Mesendoderm (in vitro differentiated cells): ENCODE measurements at places on chromosomes 11 and 22.

DNA sequence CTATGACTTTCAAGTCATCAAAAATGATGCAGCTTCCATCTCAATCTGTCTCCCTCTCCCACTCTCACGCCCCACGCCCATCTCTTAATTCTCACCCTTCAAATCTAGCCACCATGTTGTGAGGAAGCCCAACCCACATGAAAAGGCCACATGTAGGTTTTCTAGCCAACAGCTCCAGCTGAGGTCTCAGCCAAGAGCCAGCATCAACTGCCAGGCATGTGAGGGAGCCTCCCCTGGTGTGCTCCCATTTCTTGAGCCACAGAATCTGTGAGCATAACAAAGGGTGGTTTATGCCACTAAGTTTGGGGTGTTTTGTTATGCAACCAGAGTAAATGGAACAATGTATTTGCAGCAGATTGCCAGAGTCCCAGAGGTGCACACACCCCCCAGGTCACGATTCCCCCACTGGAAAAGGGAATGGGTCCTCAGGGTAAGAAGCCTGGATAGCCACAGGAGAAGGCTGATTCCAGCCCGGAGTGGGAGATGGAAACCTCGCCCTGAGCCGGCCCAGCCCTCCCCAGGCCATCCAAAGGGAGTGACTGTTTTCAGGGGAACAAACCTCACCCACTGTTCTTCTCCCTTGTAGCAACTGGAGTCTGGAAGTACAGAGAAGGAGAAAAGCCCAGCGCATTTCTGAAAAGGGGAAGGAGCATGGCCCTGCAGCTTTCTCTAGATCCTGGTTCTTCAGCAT is 20.0 kb upstream of the LINC01488 start:
- no peak for DNase-seq

GRCh38 chr11:74370123-74370522 is 28.1 kb downstream of the PGM2L1 start:
- no peak for DNase-seq

DNA sequence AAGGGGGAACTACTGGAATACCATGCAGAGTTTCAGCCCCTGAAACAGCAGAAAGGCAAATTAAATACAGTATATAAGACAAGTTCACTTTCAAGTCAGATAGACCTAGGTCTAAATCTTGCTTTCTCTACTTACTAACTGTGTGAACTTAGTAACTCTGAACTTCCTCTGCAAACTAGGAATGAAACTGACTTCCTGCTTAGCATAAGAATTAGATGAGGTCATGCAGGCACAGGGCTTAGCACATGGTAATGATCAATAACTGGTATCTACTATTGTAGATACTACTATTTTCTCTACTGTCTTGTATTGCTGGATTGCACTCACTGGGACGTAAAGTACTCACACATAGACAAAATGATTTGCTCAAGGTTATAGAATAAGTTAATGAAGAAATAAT is 51.5 kb upstream of the MTNR1B start:
- DNase-seq: peak; percentile 42

GRCh38 chr22:43811777-43812148 is 342 bp downstream of the EFCAB6 start:
- peak; percentile 30 for DNase-seq

DNA sequence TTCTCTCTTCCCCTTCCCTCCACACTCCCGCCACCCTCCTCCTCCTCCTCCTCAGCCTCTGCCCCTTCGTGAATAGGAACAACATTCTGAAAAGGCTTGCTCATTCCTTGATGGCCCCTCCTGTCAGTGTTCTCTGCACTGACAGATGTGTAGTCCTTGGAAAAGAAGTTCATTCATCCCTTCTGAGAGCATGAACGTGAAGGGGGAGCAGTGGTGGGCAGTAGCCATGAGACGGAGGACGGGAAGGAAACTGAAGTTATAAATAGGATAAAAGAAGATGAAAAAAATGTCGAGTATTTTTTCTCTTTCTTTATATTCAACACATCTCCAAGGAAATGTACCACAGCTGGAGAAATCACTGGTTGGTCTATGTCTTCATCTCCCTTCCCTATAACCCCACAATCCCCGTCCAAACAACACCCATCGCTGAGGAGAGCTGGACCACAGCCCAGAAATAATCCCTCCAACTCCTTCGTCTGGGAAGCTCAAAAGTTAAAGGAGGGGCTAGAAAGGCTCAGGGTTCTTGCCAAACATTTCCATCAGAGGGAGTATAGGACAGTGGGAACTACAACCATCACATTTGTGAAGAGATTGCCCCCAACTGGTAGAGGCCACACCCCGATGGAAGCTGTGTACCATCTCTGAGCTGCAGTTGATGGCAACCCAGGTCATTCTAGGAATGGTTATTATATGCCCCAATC is 33.5 kb downstream of the ETS1 start:
- DNase-seq: peak; percentile 69

- DNase-seq: peak; percentile 19
Observed at GRCh38 chr11:80107415-80107814, 666.6 kb upstream of the TENM4 start.

DNA sequence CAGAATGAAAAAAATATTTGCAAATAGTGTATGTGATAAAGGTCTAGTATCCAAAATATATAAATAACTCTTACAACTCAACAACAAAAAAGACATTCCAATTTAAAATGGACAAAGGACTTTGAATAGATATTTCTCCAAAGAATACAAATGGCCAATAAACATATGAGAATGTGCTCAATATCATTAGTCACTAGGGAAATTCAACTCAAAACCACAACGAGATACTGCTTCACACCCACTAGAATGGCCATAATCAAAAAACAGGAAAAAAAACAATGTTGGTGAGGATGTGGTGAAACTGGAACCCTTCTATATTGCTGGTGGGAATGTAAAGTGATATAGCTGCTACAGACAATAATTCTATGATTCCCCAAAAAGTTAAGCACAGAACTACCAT is 38.6 kb upstream of the RPS13 start:
- DNase-seq: no peak

DNA sequence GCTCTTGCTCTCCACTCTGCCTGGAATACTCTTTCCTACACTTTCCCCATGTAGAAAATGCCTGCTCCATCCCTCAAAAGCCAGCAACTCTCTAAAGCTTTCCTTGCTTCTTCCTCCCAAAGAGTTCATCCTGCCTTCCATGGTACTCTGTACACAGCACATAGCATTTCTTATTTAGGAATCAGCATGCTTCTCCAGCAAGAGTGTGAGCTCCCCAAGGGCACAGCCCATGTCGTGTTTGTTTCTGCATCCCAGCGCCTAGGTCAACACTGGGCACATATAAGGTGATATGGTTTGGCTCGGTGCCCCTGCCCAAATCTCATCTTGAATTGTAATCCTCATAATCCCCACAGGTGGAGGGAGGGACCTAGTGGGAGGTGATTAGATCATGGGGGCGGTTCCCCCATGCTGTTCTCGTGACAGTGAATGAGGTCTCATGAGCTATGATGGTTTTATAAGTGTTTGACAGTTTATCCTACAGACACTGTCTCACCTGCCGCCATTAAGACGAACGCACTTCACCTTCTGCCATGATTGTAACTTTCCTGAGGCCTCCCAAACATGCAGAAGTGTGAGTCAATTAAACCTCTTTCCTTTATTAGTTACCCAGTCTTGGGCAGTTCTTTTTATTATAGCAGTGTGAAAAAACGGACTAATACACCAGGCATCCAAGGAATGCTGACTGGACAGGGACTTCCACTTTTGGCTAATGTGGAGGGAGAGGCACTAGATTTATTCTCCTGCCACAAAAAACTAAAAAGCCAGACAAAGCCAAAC is 8.2 kb downstream of the VPS37C start:
- no peak for DNase-seq

DNA sequence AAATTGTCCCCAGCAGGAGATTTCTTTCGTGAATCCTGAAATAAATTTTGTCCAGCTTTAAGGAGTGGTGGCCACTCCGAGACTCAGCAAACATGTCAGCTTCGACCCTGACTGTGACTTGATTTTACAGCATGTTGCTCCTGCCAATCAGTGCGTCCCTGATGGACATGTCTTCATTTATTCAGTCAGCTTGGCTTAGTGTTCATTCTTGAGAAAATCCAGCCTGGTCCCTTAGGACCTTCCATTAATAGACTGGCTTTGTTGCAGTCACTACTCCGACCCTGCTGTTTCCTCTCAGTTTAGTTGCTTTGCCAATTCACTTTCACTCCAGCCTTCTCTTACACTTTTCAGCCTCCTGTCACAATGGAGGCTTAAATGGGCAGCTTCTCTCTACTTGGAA is 30.5 kb downstream of the TMPRSS5 start:
- no peak for DNase-seq

DNA sequence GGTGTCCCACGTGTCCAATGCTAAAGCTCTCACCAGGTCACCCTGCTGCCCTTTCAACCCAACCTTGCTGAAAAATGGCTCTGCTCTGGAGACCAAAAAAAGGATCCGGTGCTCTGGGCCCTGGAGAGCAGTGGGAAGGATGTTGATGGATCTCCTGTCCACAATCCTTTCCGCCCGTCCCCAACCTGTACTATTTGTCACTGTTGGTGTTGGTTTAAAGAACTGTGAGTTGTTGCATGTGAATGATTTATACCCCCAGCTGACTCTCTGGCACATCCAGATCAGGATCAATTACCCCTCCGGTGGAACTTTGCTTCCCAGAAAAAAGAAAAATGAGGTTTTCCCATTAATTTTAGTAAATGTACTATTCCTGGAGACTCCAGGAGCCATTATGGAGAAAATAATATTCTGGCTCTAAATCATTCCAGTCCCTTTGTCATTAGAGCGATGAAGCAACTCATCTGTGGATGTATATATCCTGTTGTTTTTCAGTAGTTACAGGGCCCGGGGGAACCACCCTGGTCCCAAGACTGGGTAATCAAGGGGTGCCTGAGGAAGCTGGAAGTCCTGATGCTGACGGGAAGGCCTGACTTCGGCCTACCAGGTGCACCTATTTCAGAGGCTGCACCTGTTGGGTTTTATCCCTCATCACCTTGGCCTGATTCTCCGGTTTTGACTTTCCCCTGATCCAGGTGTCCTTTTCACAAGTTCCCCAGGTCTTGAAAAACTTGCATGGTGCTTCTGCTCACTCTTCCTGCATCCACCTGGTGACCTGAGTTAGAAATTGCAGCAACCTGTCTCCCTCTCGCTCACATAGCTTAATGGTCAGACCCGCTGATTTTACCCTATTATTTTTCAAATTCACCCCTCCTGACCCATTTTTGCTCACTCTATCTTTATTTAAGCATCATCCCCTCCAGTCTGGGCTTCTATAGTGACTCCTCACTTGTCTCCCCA is 209.2 kb upstream of the SEZ6L start:
- peak; percentile 45 for DNase-seq

- DNase-seq: peak; percentile 40
Observed at GRCh38 chr11:112132737-112133136, 31.2 kb downstream of the IL18 start.

DNA sequence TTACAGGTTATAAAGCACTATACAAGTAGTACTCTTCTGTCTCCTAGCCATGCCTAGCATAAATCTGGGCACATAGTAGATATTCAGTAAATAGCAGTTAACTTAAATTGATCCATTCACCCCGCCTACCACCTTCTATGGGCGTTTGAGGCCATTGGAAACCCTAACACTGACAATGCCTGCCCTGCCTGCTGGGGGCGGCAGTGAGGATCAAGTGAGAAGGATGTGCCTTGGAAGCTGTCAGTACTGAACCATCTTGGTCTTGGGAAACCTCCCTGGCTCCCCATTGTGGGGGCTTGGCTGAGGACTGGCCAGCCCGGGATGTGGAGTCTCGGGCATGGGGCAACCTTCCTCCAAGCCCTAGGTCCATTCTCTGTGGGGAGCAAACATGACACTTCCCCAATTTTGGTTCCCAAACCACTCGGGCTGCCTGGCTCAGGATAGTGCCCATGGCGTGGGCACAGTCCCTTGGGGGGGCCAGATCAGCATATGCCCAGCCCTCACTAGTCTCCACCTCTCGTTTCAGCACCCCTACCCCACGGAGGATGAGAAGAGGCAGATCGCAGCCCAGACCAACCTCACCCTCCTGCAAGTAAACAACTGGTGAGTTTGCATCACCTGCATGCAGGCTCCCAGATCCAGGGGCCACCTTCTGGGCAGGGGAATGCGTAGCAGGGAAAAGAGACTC is 67.4 kb downstream of the FEZ1 start:
- peak; percentile 28 for DNase-seq

- peak; percentile 96 for DNase-seq
Observed at GRCh38 chr22:23237201-23237798, 57.0 kb downstream of the BCR start.

DNA sequence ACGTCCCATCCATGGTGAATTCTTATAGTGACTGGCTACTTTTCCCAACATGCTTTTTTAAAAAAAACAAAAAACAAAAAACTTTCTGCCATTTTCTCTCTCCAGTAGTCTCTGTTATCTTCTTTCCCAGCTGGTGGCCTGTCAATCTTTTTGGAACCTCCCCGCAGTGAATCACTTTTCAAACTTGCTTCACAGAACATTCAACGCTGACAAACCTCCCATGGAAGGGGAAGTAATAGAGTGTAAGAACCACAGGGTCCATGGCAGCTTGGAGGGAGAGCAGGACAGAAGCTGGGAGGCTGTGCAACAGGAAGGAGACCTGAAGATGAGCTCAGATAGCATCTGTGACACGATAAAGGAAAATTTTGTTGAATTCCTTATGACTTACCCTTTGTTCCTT is 9.8 kb upstream of the CECR2 start:
- peak; percentile 43 for DNase-seq

DNA sequence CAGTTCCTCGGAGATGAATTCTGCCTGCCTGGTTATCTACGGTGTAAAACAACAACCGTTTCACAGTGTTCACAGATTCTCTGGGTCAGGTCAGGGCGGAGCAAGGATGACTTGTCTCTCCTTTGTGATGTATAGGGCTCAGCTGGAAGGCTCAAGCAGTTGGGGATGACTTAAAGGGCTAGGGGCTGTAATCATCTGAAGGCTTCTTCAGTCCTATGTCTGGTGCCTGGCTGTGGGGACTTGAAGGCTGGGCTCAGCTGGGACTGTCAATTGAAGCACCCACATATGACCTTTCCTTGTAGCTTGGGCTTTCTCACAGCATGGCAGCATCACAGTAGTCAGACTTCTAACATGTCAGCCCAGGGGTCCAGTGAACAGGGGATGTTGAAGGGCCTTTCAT is 29.3 kb downstream of the EIF3F start:
- peak; percentile 77 for DNase-seq

GRCh38 chr22:41870786-41871185 is 37.9 kb downstream of the SREBF2 start:
- DNase-seq: no peak

- no peak for DNase-seq
Observed at GRCh38 chr22:41508770-41509170, 35.5 kb downstream of the POLR3H start.

DNA sequence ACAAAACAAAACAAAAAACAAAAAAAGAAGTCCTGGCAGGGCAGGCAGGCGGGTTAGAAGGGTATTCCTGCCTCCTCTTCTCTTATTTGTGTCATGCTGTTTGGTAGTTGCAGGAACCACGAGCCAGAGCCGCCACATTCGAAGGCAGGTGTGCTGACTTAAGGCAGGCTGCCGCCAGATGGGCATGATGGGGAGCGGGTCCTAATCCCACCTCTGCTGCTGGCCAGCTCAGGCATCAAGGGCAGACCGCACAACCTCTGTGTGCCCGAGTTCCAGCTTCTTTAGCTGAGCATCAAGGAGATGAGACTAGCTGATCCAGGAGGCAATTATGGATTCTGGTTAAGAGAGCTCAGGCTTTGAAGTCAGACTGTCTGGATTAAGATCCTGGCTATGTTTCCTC is 12.1 kb downstream of the OAF start:
- DNase-seq: no peak
